ENCODE measurements at places on chromosomes 16 and 17.

- peak; percentile 52 for DNase-seq
These were observed 2.5 kb downstream of the ALOX15B start for GRCh38 chr17:8041249-8041928.

DNA sequence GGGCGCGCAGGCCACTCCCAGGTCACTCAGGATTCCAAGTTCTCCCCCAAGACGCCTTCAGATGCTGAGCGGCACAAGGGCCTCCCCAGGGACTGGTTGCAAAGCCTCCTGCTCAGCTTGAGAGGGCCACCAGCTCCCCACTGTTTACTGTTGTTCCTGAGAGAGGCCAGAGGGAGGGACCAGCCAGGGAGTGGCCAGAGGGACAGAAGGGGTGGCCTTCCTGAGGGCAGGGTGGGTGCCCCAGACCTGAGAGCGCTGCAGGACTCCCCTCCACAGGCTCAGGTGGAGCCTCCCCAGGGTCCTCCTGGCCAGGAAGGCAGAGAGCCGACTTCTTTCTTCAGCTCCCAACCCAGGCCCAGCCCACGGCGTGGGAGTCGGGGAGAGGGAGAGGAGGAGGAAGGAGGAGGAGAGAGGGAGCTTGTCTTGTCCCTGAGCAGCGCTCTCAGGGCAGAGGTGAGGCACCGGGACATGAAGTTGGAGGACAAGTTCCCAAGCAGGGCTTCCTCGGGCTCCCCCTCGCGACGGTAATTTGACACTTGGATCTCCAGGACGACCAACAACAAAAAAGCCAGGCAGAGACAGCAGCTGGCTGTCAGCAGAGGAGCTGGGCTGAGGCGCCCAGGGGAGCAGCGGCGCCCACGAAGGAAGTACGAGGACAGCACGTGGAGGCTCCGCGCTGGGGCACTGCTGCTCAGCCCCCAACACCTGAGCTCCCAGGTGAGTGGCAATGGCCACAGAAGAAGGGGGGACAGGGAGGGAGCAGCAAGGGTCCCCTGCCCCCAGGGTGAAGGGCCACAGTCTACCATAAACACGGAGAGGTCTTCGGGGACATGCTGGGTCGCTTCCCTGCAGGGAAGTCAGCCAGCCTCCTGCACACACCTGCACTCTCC lies 497 bp downstream of the SMIM5 start:
- DNase-seq = peak; percentile 51

DNA sequence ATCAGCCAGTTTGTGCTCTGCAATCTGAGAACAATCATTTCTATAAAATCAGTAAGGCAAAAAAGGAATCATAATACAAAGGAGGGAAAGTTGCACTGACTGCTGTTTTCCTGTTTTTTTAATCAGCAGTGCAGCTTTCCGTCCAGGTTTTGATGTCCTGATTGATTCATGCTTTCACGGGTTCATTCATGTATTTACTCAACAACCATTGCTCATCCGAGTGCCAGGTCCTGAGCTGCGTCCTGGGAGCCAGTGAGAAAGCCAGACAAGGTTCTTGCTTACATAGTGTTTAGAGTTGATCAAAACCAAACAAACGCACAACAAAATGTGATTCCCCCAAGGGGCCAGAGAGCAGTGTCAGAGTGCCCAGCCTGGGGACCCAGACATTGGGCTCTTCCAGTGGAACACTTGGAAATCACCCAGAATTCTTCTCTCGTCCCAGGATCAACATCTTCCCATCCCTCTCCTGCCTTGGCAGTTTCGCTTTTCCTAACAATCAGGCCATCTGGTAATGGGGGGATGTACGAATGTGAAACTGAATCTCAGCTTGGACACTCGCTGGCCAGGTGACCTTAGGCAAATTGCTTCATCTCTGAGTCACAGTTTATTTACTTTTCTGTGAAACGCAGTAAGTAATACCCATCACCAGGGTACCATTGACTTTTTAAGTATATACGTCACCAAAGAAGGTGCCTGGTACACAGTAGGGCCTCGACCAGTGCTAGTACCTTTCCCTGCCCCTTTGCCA lies 13.3 kb upstream of the C1QL1 start:
- DNase-seq = no peak

GRCh38 chr16:67666032-67666551 lies 458 bp downstream of the ENKD1 start:
- DNase-seq = no peak

- peak; percentile 92 for DNase-seq
These were observed at the start of gene ZNF232 for GRCh38 chr17:5111402-5112204. TSS of gene ZNF232 (minus strand) at chr17:5111878. CDS start at chr17:5111822, 56 bp downstream.

GRCh38 chr17:63685041-63685440 lies 14.9 kb downstream of the LIMD2 start:
- DNase-seq = no peak

DNA sequence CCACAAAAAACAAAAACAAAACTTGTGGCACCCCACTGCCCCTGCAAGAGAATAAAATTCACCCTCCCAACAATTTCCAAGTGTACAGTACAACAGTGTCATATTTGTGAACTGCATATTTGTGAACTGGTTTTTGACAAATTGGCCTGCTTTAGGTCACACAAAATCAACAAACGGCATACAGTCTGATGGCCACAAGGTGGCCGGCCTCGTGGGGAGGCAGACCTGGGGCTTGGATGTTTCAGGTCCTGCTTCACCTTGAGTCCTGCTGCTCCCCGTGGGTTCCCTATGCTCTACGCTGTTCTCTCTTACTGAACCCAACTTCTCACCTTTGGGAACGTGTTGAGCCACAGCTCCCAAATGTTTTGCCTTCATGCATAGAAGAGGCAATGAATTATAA lies 102.2 kb downstream of the CDK5R1 start:
- DNase-seq = no peak

DNA sequence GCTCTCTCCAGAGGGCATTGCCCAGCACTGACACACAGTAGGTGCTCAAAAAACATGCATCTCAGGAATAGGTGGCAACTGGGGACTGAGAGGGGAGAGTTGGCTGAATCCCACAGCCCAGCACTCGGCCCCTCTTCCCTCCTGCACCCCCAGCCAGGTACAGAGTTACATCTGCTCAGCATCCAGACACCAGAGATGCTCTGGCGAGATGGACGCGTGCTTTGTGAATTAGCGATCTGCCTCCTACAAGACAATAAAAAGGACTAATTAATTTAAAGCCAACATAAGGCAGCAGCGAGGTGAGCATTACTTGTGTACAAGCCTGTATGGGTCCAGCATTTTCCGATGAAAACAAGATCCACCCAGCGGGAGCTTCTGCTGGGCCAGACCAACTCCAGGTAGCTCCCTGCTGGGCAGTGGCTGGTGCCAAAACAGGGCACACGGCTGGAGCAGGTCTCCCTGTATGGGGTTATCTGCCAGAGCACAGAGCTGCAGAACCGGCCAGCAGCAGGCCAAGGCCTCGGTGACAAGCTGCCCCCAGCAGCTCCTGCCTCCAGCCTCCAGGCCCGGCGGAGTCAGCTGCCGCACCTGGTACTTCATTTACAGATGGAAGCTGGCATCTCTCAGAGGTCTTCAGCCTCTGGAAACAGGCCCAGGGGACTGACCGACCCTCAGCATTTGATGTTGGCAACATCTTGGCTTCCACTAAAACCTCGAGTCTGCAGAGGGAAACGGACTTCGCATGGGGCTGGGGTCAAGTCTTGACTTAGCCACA lies 219.7 kb upstream of the SDK2 start:
- DNase-seq = no peak

DNA sequence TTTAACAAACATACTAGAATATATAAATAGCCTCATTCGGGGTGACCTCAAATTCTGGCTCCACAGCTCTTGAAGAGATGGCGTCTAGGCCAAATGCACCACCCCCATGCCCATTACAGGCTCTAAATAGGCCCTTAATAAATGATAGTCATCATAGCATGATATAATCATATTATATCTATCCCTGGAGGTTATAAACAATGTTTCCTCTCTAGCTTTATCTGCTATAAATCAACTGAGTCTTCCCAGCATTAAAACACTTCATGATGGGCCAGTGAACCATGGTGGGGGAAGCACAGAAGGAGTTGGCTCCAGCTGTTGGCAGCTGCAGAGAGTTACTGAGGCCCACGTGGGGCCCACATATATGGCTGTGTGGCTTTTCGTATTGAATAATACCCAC lies 214.9 kb upstream of the MPHOSPH6 start:
- DNase-seq = no peak

DNA sequence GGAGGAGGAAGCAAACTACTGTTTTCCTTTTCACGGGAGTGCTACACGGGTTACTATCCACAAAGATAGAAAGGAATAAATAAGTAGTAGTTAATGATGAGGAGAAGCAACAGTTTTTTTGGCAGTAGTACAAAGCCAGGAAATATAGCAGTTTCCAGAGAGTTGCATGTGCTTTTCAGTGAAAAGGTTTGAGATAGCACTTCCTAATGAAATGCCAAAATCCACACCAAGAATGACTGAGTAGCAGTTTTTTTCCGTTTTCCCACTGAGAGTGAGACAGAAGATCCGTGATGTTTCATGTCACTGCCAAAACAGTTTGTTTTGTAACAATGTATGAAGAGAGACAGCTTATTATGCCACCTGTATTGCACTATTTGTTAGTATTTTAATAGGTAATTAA lies 129.1 kb downstream of the STX8 start:
- no peak for DNase-seq

DNA sequence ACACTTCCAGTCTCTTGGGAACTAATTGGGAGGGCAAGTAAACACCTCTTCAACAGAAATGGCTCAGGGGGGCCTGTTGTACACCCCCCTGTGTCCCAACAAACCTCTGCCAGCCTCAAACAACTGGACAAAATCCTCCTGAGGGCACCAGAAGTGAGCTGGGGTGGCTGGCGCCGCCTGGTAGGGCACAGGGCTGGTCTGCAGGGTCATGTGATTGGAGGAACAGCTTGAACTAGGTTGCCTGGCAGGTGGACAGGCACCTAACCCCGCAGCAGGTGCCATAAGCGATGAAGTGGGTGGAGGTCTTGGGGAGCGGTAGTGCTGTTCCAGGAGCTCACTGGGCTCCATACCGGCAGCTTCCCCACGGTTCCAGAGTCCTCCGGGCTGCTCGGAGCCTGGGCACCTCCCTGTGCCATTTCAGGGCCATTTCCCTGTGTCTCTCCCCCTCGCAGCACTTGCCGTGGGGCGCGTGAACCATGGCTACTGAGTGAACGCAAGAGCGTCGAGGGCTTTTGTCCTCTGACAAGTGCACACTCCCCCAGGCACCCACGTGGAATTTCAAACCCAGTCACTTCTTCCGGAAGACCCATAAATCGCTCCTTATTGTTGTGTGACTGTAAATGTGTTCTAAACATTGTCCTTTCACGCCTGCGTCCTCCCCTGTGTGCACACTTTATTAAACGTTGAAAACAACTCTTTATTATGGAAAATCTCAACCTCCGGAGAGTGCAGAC lies 101.5 kb downstream of the SEC14L1 start:
- DNase-seq = no peak

DNA sequence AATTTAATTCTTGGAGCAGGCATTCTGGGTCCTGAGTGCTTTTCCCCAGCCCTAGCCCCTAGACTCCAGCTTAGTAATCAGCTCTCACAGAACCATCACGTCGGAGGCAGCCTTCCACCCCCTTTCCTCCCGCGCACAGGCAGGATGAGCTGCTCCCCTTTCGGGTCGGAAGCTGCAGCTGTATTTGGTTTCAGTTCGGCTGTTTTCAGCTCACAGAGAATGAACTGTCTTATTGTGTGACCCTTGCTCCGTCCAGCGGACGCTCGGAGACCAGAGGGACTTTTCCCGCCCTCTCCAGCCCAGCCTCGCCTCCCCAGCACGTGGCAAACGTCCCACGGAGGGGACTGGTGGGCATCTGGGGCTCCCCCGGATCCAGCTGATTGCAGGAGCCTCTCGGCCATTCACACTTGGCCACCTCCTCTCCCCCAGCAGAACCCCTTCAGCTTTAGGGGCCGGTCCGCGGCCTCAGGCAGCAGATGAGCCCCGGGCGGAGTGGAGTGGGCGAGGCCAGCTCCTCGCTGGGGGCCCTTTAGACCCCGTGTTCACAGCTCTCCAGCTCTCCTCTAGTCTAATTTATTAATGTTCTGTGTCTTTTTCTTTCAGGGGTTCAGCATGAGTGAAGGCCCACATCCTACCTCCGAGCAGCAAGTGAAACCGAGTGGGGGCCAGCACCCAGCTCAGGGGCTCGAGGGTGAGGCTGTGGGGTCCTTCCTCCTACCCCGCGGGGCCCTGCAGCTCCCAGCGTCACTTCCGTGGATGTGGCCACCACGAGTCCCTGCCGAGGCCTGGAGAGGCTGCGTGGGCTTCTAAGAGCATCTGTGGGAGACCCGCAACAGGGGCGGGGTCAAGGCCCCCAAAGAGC lies 863 bp upstream of the UTS2R start:
- no peak for DNase-seq

DNA sequence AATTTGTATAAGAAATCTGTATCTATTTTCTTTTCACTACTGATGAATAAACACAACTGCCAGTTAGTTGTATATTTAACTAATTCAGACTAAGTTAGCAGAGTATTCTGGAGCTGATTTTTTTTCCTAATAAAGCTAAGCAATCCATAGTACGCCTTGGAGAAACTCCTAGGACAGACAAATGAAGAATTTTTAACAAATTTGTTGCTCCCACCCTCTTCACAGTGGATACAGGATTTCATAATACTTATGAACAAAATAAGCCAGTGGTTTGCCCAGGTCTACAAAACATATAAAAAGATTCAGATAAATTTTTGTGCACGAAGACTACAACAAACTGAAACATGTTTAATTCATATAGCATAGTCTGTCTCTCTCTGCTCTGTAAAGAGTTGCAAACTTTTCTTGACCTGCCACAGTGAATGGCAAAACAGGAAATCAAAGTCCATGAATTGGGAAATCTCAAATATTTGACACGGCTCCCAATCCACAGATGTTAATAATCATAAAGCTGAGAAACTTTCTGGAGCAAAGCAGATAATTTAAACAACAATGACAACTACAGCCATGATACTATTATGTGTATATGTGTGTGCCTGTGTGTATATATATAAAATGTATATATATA lies 594 bp upstream of the ABCA6 start:
- DNase-seq = no peak

DNA sequence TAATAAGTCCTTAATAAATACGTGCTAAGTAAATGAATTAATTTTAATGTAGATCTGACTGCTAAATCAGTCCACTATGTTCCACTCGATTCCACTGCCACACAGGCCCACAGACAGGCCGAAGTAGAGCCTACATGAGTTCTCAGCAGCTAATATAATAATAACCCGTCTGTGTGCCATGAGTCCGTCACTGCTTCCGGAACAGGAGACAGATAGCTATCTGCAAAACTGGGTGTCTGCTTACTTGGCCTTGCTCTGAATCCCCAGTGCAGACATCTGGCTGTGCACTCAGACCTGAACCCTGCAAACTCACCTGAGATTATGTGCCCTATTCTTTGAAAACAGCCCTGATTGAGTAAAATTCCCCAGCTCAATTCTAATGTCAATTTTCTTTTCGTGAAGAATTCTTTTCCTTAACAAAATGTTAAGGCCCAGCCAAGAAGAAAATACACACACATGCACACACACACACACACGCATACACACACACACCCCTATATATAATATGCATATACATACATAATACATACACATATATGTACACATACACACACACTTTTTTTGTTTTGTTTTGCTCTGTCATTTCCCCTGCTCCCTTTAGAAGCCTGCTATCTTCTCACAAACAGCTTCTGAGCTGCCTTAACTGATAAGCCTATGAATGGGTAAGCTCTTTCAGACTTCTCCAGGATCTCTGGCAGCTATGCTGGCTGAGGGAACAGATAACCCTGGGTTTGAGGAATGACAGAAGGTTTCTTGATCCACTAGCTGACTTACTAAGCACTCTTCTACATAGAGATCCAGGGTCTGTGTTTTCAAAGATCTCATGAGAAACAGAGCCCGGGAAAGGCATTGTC lies 39.8 kb upstream of the TOM1L1 start:
- DNase-seq = no peak
